ENCODE measurements at places on chromosomes 16 and 17.

GRCh38 chr17:43367737-43368242 is 31.0 kb upstream of the ARL4D start:
- DNase-seq = no peak

- no peak for DNase-seq
Measured at GRCh38 chr17:10518271-10519037, at the start of gene MYH1. TSS of gene MYH1 (minus strand) at chr17:10518542. CDS start at chr17:10516642, 1,900 bp downstream.

- DNase-seq = no peak
Measured at GRCh38 chr16:11403534-11403795, 58.2 kb downstream of the RMI2 start.

DNA sequence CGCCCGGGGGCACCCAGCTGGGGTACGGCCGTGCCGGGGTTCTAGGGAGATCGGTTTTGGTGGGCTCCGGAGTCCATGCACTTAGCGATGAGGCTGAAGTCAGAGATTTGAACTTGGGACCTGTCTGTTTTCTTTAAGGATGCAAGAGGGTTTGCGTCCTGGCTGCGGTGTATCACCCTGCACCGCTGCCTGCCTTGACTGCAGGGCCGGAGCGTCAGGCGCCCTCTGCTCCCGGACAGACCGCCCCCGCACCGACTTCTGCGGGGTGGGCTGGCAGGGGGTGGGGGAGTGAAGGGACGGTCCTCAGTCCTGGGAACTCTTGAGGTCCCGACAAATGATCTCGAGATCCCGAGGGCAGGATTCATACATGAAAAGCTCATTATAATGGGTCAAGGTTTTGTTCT is 701 bp downstream of the PDP2 start:
- no peak for DNase-seq

GRCh38 chr17:63634163-63634562 is 11.9 kb downstream of the MAP3K3 start:
- no peak for DNase-seq

DNA sequence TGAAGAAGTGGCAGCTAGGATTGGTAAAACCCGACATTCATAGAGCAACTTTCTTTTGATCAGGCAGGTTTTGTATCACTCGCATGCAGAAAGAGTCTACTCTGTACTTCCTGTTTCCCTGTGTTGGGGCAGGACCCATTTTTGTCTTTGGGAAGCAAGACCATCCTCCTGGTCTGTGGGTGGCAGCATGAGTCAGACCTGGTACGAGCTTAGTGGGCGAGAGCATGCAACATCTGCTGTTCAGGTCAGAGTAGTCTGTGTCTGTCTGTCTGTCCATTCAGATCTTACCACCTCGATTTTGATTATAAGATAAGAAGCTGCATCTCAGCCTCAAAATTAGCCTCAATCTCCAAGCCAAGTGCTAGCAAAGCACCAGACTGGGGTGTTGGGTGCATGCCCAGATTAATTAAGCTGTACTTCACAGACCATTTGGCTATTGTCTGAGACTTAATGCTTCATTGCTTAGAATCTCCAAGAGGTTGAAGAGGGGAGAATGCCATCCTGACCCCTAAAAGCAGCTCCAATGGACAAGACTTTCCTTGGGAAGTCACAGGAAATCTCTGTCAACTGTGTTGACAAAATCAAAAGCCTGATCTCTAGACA is 110.9 kb downstream of the XYLT1 start:
- DNase-seq = no peak

DNA sequence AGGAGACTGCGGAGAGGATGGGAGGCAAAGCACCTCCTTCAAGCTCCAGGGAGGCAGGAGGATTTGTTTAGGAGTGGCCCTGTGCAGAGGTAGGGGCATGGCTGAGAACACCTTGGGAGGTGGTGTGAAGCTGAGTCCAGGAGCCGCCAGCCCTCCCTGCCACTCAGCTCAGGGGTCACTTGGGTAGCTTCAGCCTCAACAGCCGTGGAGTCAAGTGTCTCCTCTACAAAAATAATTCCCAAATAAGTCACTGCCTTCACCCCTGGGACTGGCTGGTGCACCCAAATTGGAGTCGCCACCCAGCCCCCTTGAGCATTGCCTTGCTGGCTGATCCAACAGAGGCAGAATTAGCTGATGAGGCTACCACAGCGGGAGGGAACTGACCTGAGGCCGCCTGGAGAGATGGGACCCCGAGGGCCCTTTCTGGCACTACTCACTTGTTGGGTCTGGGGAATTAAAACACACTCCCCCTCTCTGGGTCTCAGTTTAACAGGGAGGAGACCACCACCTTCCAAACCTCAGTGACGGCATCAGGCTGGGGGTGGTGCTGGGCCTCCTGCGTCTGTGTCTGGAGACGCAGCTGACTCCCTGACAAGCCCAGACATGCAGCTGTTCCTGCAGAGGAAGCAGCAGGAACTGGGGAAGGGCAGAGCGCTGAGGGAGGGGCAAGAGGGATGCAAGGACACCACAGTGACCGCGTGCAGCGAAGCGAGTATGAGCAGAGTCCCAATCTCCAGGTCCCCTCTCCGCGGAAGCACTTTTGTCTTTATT is 87.9 kb upstream of the TOB1 start:
- DNase-seq = no peak
